RWPE1 (cell line): ENCODE measurements at places on chromosomes 16 and 17.

GRCh38 chr16:88505405-88506082 is 52.5 kb downstream of the ZFPM1 start:
- peak; percentile 36 for DNase-seq

- no peak for DNase-seq
These were observed 4.5 kb downstream of the HERPUD1 start for GRCh38 chr16:56936491-56936890.

DNA sequence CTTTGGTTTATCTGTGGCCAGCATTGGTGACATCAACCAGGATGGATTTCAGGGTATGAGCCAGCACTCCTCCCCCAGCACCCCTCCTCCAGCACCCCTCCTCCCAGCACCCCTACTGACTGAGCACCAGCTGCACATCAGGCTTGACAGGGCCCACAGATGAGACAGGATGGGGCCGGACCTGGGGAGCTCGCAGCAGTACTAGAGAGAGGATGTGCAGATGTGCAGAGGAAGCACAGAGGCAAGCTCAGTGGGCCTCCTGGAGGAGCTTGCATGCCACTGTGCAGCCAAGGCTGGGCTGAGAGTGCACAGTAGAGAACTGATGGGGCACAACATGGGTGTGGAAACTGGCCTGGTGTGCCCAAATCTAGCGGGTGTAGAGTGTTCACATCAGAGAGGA is 16.2 kb downstream of the ITGA3 start:
- DNase-seq: no peak

DNA sequence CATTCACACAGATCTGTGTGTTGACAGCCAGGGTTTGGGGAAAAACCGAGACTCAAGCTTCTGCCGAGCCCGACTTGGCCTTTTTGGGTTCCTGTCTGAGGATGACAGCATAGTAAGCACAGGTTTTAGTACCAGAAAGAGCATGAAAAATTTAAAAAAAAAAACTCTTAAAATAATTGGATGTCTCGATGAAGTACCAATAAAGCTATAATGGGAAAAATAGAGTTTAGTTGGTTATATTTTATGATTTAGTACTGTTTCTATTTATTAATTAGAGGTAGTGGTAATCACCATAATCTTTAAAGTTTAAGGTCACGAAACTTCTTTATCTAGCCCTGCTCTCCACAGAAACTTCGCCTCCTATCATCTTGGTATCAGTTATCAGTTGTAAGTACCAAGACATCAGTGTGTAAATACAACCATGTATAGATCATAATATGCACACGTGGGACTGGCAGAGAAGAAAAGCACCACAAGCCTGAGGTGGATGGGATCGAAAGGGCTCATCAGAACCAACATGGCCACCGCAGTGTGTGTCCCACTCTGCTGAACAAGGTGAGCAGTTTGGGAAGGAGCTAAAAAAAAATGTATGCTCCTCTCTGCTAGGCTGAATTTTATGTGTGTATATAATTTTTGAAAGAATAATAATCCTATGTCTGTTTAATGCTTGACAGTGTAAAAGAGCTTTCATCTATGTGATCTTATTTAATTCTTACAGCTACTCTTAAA is 14.4 kb upstream of the EEF2K start:
- DNase-seq: no peak

GRCh38 chr16:10031473-10031872 is 150.8 kb downstream of the GRIN2A start:
- DNase-seq: no peak

DNA sequence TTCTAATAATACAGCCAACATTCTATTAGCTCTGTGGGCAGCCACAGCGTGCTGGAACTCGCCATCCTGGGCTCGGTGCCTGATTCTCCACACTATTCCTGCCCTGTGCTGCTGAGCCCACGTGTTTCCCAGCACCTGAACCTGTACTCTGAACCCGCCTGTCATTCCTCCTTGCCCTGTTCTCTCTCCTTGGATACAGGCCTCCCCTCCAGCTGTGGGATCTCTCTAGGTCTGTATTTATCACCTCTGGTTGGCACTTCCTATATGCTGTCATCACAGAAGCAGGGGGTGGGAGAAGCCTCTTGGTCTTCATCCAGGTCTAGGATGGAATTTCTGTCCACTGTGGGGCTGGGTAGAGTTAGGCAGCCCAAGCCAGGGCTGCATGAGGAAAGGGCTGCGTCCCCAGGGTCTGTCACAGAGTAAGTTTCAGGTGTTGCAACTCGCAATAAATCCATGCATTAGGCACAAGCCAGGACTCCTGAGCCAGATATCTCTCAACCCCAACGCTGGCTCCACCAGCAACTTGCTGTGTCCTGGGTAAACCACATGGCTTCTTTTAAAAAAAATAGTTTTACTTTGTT is 56.0 kb downstream of the ABAT start:
- DNase-seq: peak; percentile 79

DNA sequence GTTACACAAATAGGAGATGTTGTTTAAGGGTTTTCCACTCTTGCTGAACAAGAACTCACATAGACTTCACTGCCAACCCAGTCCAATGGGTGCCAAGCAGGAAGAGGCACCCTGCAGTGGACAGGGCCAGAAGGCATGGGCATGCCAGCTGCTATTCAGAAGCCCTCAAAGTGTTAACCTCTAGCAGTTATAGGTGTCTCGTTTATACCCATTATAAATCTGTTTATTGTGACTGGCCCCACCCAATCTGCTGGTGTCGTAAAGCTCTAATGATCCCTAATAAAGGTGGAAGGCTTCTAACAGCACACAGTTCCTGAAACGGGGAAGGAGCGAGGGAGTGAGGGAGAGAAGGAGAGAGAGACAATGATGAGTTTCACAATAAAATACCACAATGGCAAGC is 23.9 kb downstream of the HNF1B start:
- DNase-seq: no peak

- peak; percentile 9 for DNase-seq
These were observed 79.1 kb downstream of the C17orf67 start for GRCh38 chr17:56754523-56755208.

- no peak for DNase-seq
These were observed 346.9 kb downstream of the C16orf95 start for GRCh38 chr16:86970279-86970678.

- DNase-seq: no peak
These were observed 113.5 kb upstream of the RPL38 start for GRCh38 chr17:74089869-74090464.

GRCh38 chr16:21301168-21301894 is 23.2 kb upstream of the CRYM start:
- DNase-seq: peak; percentile 91

- no peak for DNase-seq
These were observed 37.1 kb upstream of the CSNK2A2 start for GRCh38 chr16:58234831-58235595.

GRCh38 chr16:2458887-2459646 is 842 bp upstream of the TEDC2 start:
- DNase-seq: no peak

DNA sequence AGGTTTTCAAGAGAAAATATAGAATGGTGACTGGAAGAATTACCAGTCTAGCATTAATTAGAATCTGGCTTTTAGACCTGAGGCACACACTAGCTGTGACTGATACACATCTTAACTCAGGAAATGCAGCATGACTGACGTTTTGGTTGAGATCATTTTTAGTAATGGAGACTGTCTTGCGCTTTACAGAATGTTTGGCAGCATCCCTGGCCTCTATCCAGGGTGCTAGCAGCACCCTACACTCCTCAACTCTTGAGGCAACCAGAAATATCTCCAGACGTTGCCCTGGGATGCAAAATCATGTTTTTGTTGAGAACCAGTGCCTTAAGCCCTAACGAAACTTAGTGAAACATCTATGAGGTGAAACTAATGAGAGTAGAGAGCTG is 109.0 kb downstream of the HS3ST3A1 start:
- no peak for DNase-seq

DNA sequence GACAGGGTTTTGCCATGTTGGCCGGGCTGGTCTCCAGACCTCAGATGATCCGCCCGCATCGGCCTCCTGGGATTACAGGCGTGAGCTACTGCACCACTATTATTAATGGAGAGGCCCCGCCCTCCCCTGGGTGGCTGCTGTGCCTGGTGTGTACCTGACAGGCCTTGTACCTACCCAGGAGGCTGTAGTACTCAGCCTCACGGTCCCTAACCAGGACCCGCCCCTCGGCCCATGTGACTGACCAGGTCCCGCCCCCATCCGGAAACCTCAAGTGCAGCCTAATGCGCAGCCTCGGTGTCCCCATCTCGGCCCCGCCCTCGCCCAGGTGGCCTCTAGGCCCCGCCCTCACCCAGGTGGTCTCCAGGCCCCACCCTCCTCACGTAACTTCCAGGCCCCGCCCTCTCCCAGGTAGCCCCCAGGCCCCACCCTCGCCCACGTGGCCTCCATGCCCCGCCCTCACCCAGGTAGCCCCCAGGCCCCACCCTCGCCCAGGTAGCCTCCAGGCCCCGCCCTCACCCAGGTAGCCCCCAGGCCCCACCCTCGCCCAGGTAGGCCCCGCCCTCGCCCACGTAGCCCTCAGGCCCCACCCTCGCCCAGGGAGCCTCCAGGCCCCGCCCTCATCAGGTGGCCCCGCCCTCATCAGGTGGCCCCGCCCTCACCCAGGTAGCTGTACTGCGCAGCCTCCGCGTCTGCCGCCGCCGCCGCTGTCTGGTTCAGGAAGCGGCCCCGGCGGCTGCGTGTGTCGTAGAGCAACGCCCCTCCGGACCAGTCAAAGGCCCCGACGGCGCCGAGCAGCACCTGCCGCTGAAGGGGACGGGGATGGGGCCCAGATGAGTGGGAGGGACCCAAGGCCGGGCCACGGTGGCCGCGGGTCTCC is 31.0 kb downstream of the HASPIN start:
- DNase-seq: peak; percentile 95

GRCh38 chr17:31698751-31699150 is 160.3 kb downstream of the COPRS start:
- DNase-seq: no peak

GRCh38 chr16:85385463-85386331 is 227.4 kb upstream of the GSE1 start:
- no peak for DNase-seq

GRCh38 chr16:75726390-75726789 is at the start of gene CPHXL:
Gene CPHXL (minus strand): TSS chr16:75726490. CDS start chr16:75726442, 48 bp downstream.
- no peak for DNase-seq

DNA sequence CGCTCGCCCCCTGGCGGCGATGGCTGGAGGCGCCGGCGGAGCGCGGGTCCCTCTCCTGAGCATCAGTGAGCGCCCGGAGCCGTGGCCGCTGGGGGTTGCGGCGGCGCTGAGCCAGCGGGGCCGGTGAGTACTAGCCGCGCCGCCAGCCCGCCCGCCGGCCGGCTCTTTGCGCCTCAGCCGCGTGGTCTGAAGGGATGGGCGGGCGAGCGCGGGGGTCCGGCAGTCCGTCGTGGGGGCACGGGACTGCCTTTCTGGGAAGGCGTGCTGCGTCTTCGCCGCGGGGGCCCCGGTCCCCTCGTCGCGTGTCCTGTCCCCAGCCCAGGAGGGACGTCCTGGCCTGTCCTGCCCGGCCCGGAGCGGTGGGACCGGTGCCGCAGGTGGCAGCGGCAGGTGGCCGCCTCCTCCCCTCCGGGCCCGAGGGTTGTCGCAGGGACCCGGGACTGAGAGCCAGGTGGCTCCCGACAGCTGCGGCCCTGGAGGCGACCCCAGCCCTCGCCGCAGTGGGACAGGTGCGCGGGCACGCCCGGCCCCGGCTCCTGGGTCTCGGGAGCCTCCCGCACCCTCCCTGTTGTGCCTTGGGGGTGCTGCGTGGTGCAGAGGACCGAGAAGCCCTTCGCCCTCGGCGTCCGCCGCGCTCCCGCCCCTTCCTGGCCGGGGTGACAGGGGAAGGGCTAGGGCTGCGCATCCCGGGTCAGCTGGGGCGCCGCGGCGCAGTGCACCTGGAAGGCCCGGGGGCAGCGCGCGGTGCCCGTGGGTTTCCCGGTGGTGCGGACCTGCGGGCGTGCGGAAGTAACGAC is at the start of gene SPECC1:
TSS of gene SPECC1 (plus strand) at position 58 of the 797 bp plus-strand sequence. CDS start 87,293 bp downstream, outside the sequence.
- peak; percentile 75 for DNase-seq

DNA sequence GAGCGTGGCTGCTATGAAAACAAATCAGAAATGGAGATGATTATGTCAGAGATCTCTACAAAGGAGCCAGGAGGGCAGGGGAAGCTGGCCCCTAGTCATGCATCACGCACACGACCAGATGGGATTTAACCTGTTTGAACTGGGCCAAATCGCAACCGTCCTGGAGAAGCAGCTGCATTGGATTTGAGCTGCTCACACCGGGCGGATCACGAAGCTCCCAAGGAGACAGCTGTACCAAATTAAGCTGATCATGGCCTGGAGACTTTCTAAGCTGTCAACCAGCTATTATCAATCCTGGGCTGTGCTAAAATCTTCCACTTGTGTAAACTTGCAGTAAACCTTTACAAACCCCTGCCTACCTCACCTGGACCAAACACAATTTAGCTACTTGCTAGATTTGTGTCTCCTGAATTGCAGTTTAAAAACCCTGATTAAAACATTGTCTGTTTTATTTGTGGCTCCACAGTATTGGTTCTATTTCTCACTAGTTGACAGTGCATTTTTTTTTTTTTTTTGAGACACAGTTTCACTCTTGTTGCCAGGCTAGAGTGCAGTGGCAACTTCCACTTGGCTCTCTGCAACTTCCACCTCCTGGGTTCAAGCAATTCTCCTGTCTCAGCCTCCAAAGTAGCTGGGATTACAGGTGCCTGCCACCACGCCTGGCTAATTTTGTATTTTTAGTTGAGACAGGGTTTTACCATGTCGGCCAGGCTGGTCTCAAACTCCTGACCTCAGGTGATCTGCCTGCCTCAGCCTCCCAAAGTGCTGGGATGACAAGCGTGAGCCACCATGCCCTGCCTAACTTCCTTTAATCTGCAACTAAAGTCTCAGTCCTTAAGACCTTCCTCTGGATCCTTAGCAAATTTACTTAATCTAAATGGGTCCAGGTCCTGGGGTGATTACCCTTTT is 98.3 kb upstream of the GRIN2A start:
- DNase-seq: no peak

DNA sequence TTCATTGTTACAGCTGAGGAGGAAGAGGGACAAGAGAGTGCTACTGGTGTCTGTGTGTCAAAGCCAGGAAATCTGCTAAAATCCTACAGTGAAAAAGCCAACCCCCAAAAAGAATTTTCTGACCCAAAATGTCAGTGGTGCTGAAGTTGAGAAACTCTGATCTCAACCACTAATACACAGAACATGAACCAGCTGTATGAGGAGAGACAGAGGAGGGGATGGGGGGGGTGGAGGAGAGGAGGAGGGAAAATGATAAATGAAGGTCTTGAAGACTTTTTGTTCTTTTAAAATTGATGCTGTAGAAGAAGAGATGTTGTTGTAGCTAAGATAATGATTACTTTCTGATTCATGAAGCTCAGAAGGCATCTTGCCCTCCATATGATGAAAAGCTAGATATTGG is 27.4 kb upstream of the CDRT4 start:
- no peak for DNase-seq
